ENCODE measurements at places on chromosomes 16 and 17.

- DNase-seq = peak; percentile 98
Observed at GRCh38 chr16:88686439-88687253, at the start of gene SNAI3. Gene SNAI3, minus strand, starts transcription at chr16:88686507. Its CDS starts 101 bp downstream, at chr16:88686406.

- DNase-seq = peak; percentile 76
Observed at GRCh38 chr17:78289802-78290363, 58.5 kb downstream of the TMEM235 start.

GRCh38 chr17:4492721-4493561 is 5.7 kb upstream of the SPNS2 start:
- peak; percentile 38 for DNase-seq

- DNase-seq = no peak
Observed at GRCh38 chr16:67883146-67883871, 1.4 kb upstream of the NRN1L start.

DNA sequence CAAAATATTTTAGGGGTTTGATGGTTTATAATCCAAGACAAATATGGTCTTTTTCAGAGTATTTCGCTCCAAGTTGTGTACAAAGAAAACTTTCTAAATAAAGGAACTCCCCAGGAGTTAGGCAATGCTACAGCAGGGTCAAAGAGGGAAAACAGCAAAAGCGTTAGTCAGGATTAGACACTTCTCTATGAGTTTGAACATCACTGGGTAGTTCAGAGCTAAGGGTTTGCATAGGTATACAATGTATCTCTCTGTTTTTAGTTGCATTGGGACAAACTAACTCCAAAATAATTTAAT is 34.8 kb downstream of the FAM20A start:
- DNase-seq = no peak

GRCh38 chr17:21678393-21679081 is 13.8 kb upstream of the KCNJ18 start:
- DNase-seq = no peak

GRCh38 chr17:12187658-12188057 is 167.0 kb downstream of the MAP2K4 start:
- no peak for DNase-seq

GRCh38 chr17:65123757-65124675 is 13.2 kb upstream of the RGS9 start:
- no peak for DNase-seq
